SK-N-MC (cell line): ENCODE measurements at places on chromosomes 4 and X.

GRCh38 chr4:141102367-141102766 is 30.9 kb downstream of the RNF150 start:
- no peak for DNase-seq

DNA sequence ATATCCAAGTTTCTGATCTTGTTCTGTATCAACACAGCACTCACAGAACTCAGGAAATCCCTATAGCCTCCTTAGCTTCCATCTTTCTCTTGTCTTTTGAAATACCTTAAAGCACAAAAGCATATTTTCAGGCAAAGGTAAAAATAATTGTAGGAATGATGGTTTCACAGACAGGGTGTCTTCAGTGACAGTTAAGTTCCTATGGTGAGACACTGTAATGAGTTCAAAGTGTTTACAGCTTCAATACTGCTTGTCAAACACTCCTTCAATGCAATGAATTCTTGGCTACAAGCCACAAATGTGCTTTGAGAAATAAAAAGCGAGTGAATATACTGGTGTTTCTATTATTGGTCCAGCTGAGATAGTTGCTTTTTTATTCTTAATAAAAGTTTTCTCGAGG is 466.0 kb downstream of the DMD start:
- DNase-seq = no peak

DNA sequence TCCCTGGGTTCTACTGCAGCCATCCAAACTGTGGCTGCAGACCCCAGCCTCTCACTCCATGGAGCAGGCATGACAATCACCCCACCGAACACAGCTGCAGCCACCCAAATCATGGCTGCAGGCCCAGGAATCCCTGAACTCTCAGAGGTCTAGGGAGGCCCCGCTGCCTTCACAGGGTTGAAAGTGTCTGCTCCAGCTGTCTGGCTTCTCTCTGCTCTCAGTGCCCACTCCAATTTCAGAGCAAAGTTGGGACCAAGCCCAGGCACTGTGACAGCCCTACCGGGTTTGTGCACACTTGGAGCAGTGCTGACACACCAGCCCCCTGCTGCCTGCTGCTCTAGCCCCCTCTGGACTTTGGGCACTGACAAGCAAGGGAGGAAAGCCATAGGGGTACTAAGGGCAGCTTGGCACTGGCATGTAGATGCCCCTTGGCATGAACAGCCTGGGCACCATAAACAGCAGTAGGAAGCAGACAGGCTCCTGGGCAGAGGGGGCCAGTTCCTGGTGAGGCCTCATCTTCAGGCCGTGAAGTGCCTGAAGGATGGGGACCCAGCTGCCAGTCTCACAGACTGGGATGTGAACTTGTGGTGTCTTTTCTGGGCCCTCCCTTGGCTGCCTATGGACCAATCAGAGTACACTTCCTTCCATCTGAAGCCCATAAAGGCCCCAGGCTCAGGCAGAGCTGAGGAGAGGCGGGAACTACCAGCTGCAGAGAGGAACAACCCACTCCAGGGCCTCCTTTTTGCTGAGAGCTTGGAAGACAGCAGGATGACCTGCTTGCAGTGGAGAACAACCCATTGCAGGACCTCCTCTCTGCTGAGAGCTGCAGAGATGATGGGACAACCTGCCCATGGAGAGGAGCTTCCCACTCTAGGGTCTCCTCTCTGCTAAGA is 68.8 kb downstream of the TECRL start:
- no peak for DNase-seq

- no peak for DNase-seq
These were observed 47.8 kb downstream of the CRLF2 start for GRCh38 chrX:1164322-1165288.

DNA sequence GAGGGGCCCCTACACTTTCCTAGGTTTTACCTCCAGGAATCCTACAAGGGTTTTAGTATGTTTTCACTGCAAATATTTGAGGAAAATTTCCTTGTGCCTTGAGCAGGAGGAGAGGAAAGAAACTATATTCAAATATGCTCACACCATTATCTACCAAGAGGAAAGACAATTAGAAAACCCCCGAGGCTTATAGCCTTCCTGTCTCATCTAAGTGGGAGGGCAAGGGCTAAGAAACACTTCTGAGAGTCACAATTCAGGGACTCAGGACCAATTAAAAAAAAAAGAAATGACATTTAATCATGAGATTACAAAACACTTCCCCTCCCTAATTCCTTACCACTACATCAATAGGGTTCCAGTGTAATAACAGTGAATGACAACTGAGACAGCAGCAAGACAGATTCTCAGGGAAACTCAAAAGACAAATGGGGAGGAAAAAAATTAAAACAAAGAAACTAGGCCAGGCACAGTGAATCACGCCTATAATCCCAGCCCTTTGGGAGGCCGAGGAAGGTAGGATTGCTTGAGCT is 45.6 kb downstream of the ATRX start:
- DNase-seq = peak; percentile 6

- DNase-seq = no peak
These were observed 22.9 kb upstream of the FAT1 start for GRCh38 chr4:186746581-186746980.

GRCh38 chr4:159428975-159429692 is 326.3 kb downstream of the RAPGEF2 start:
- no peak for DNase-seq

DNA sequence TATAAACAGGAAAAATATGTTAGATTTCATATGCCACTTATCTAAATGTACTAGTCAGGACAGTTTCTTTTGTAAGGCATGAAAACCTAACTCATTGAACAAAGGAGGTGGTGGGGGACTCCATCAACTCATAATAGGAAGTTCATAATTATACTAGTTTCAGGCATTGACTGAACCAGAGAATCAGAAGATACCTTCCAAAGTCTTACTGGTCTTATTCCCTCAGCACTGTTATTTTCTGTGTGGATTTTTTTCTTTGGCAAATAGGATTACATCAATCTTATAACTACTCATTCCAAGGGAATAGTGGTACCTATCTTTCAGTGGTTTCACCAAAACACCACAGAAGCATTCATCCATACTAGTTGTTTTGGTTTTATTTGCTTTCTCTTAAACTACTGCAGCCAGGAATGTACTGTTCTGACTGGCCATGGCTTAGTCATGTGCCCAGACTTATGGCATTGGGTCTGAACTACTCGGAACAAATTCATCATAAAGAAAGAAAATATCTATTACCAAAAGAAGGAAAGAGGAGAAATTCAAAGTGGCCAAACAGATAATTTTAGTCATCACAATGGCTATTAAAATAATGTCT is 273.9 kb downstream of the ARAP2 start:
- DNase-seq = no peak

- DNase-seq = no peak
These were observed 323.2 kb downstream of the RAB28 start for GRCh38 chr4:13160920-13161319.

DNA sequence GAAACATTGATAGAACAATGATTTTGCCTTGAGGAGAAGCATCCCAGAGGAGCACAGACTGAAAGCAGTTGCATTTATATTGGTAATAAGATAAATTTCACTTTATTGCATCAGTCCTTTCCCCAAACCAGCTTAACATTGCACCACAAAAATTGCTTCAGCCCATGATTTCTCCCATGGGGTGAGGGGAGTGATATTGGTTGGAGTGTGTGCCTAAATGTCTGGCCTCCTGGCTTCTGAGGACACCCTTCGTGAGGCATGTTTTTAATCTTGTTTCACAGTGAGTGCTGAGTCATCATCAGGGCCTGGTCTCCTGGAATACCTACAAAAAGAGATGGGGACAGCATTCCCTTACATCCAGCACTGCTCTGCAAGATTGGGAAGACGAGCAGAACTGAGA is 487.9 kb downstream of the C4orf33 start:
- DNase-seq = peak; percentile 71

GRCh38 chr4:22515145-22515887 is 550 bp downstream of the ADGRA3 start:
- no peak for DNase-seq

DNA sequence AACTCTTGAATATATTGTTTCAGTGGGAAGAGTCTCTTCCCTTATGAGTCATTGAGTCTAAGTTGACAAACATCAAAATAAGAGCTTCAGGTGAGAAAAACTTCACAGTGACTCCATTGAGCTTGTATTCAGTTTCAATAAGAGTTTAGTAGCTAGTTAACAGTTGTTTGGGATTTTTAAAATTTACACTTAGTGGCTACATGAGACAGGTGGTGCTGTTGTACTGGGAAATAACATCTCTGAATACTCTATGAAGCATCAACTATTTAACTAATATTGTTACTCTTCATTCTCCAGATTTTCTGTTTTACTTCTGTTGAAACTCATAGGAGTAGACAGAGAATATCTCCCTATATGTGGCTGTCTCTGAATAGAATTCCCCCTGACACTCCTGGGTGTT is 1609.1 kb downstream of the C4orf33 start:
- DNase-seq = no peak

DNA sequence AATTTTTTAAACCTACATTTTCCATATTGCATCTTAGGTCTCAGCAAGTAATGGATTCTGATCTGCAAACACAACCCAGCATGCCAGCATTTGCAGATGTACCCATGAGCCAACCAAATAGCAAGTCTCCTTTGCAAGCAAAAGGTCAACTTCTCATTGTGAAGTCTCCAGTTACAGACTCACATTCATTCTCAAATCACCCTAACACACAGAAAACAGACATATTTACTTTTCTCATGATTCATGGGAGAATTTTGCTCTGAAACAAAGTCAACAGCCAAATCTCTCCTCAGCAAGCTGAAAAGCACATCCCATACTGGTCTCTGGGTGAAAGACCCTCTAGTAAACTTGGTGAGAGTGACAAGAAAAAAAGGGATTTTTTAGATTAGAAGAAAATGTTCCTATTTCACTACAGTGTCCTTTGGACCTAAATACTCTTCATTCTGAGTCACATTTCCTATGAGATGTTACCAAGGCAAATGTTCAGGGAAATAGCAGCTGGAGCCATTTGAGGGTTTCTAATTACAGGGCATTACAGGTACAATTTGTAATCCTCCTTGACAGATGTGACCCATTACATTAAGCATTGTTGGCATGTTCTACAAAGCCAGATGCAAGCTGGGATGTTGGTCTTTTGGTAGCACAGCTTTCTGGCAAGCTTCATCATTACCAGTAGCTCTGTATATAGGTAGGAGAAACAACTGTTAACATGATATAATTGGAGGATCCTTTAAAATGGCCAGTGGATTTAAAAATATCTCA is 383.3 kb downstream of the SMARCA1 start:
- DNase-seq = no peak
